ENCODE measurements at places on chromosomes 7 and 10.
A peak's percentile ranks its signal among the peaks of the same experiment; 100 is the strongest.

DNA sequence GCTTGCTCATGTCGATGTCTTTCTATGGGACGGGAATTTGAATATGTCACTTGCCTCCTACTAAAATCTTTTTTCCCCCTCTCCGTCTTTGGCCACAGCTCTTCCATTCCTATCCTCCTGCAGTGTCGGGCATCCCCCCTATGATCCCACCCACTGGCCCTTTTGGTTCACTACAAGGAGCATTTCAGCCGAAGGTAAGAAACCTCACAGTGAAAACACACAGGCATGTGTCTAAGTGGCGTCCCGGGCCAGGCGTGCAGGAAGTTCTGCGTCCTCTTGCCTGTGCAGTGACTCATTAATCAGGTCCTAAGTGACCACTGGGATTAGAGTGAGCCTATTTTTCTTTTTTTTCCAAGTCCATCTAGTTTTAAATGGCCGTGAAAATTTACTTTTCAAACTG is 360.5 kb upstream of the GALNT17 start:
- DNase-seq: no peak

- peak; percentile 20 for DNase-seq
Measured at GRCh38 chr10:70619271-70620019, 16.9 kb upstream of the PRF1 start.

- no peak for DNase-seq
Measured at GRCh38 chr10:122863216-122864193, 15.9 kb downstream of the FAM24B start.

- DNase-seq: peak; percentile 93
Measured at GRCh38 chr10:484441-484924, 205.0 kb downstream of the DIP2C start.

GRCh38 chr10:130773941-130774340 is 537.6 kb downstream of the TCERG1L start:
- no peak for DNase-seq

- no peak for DNase-seq
Measured at GRCh38 chr10:43122826-43123225, 15.4 kb upstream of the CSGALNACT2 start.

- DNase-seq: no peak
Measured at GRCh38 chr7:43872406-43873110, 3.2 kb upstream of the MRPS24 start.

GRCh38 chr10:88962336-88962735 is 9.8 kb upstream of the ACTA2 start:
- no peak for DNase-seq

- DNase-seq: no peak
Measured at GRCh38 chr7:40300146-40300670, 165.4 kb downstream of the SUGCT start.

DNA sequence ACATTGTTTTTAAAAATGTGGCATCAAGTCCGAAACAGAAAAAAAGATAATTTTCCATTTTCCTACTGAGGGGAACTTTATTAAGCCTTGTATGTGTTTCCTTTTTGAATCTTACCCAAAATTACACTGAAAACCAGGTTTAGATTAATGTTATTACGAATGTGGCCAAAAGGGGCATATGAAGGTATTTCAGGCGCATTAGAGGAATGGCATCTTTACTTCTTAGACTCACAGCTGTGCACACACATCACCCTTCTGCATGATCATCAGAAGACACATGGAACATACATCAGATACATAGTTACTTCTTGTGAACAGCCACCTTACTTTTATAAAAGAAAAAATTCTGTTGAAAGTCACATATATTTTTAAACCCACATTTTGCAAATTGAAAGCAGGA is 58.6 kb upstream of the ZPBP start:
- DNase-seq: no peak

GRCh38 chr10:131797626-131798025 is 103.2 kb upstream of the PPP2R2D start:
- DNase-seq: no peak

DNA sequence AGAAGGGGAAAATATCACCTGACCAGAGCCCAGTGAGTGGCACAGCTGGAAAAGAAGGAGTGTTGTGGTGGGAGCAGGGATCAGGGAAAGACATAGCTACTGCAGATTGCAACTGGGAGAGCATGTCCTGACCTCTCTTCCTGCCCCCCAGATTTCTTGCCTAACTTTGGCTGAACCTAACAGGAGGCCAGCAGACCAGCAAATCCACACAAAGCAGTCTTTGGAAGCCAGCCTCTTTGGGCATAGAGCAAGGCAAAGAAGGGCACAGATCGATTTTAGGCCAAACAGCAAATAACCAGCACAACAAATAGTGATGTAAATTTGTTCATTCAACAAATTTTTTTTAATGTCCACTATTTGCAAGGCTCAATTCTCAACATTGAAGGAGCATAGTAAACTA is 433.2 kb upstream of the GHITM start:
- DNase-seq: no peak

- no peak for DNase-seq
Measured at GRCh38 chr7:151793531-151793951, 83.4 kb downstream of the PRKAG2 start.

DNA sequence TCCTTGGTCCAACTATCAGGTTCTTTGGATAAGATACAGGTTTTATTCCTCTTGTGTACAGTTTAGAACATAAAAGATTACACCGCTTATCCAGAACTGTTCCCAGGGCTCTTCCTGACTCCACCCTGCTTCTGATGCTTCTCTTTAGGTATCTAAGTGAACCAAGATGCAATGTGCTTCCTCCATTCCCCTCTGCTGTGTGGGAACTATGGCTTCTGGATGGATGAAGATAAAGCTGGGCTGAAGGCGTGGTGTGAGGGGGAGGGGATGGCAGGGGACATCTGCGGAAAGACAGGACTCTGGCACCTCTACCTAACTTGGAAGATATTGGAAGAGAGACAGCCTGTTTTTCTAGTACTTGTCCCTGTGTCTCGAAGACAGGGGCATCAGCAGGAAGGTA is 209.9 kb upstream of the TBX20 start:
- no peak for DNase-seq

DNA sequence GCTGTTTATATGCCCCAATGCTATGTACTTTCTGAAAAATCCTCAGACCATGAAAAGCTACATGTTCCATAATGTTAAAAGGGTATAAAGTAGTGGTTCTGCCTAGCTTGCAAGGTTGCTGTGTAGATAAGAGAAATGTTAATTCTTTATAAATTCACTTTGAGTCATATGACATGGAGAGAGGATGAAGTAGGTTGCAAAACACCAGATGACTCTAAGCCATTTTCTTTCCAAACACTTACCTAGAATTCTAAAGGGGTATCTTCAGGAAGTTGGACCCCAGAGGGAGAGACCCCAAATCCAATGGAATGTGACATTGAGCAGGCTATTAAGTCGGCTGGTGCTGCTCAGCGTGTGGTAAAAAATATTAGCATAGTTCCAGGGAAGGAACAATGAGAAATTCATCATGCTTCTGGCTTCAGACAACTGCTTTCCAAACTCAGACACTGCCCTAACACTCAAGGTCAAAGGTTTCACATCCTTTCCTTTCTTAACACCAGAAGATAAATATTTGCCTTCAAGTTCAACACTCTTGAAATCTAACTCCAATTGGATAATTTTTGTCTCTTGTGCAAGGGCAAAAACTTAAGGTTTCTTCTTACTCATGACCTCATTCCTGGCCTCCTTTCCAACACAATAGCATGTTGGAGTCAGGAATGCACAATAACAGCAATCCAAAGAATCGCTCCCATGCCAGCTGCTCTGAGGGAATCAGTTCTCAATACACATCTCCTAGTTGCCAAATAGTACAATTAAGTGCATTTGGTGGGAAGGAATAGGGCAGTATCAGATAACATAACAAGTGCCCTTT is 100.7 kb upstream of the AFAP1L2 start:
- DNase-seq: no peak

- DNase-seq: no peak
Measured at GRCh38 chr10:32964270-32964669, 6.2 kb upstream of the ITGB1 start.

GRCh38 chr7:151436446-151437158 is 3.3 kb downstream of the CRYGN start:
- DNase-seq: no peak

DNA sequence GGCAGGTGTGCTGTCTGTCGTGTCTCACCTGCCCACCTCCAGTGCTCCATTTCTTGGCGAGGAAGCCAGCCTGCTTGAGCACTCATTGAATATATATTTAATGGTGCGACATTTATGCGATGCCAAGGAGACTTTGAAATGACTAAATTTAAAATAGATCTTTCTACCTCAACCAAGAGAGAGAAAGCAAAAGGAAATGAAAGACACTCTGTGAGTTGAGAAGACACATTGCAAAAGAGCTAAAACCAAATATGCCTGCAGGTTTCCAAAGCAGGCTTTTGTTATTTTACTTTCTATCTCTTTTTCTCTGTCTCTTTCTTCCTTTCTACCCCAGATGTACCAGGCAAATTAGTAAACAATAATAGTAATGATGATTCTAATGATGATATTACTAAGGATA is 53.6 kb upstream of the AOAH start:
- DNase-seq: no peak

DNA sequence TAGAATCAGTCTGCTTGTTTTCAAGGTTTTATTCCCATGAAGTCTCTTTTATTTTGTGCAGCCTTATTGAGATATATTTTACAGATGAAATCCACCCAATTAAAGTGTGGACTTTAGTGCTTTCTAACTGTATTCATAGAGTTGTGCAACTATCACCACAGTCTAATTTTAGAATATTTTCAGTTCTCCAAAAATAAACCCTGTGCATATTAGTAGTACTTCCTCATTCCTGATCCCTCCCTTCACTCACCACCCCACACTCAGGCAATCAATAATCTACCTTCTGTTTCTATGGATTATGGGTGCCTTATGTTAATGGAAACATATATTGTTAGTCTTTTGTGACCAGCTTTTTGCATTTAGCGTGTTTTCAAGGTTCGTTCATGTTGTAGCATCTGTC is 185.7 kb upstream of the TMEM72 start:
- no peak for DNase-seq

DNA sequence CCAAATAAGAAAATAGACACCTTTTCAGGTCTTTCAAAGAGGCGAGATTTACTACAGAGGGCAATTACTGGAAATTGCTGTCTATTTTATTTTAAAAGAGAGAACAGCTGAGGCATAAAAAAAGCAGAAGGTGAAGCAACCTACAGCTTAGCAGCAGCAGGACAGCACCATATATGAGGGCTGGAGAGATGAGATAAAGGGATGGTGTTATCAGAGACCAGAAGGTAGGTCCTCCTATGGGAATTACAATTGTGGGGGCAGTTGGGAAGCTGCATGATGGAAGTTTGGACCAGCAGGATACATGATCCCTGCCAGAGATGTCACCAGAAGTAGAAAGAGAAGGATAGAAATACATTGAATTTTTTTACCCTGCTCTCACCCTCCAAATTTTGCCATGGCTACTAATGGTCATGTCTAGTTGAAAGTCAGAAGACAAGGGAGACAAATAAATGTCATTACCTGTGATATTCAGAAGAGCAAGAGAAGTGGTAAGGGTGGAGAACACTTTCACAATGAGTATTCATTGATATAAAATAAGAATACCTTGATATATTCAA is 77.2 kb upstream of the CALCR start:
- DNase-seq: peak; percentile 16

DNA sequence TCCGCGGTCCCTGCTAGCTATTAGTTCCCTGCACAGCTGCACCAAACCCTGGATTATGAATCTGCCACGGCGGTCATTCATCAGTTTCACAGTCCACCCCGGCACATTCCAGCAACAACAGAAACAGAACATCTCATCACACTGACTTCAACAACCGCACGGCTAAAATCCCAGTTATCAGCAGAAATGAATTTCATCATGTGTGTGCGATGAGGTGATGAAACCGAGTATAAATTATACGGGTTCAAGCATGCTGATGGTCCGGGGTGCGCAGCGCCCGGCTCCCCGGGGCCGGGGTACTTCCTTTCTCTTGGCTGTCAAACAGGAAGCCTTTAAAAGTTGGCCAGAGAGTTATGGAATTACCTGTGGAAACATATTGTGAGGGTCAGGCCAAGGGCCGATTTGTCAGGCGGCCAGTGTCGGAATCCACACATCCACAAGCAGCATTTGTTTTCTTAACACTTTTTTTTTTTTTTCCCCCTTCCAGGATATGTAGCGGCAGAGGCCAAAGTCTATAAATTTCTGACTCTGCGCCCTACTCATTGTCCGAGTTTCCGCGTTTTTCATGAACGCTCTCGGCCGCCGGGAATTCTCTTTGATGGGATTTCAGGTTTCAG is 420.9 kb upstream of the MGMT start:
- no peak for DNase-seq

- DNase-seq: peak; percentile 36
Measured at GRCh38 chr7:43721193-43721806, 8.0 kb downstream of the COA1 start.

DNA sequence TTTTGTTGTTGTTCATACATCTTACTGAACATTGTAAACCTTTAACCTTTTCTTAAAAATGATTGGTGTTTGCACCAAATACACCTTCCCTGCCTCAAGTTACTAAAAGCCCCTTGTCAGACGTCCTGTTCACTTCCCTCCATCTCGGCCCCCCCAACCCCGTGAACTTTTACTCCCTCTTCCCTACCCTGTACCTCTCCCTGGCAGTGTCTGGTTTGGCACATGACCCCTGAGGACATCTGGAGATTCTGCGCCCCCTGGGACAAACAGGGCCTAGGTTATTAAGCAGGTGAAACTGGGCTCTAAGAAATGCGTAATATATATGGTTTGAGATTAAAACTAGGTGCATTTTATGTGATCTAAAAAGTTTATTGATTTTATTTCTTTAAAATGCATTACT is 1.4 kb downstream of the PPP2R2D start:
- DNase-seq: no peak

- DNase-seq: no peak
Measured at GRCh38 chr7:45126920-45127319, 15.4 kb upstream of the TBRG4 start.

DNA sequence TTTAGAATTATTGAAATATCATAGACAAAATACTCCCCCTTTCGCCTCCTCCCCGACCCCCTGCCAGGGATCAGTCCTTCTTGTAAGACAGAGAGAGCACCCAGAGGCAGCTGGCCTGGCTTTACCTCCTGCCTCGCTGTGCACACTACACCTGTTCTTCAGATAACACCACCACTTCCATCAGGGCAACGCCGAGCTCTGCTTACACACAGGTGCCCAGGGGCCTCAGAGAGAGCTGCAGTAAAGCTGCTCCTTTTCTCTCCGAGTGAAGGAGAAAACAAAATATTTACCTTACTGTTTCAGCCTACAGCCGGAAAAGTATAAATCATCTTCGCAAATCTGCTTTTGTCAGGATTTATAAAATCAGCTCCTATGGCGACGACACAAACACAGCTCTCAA is 80.7 kb downstream of the HIPK2 start:
- peak; percentile 89 for DNase-seq

- no peak for DNase-seq
Measured at GRCh38 chr7:145839814-145840213, 276.8 kb upstream of the CNTNAP2 start.

- no peak for DNase-seq
Measured at GRCh38 chr7:25456467-25457171, 228.3 kb upstream of the NPVF start.

GRCh38 chr10:76432016-76433012 is 1000.9 kb downstream of the LRMDA start:
- peak; percentile 20 for DNase-seq

- DNase-seq: no peak
Measured at GRCh38 chr10:393106-393745, 258.0 kb downstream of the ZMYND11 start.

- DNase-seq: no peak
Measured at GRCh38 chr7:142300689-142301088, 42.8 kb upstream of the PRSS58 start.

- peak; percentile 15 for DNase-seq
Measured at GRCh38 chr10:20648263-20648874, 248.7 kb downstream of the NEBL start.

GRCh38 chr7:69696054-69696591 is 97.8 kb downstream of the AUTS2 start:
- peak; percentile 36 for DNase-seq
